ENCODE measurements at places on chromosomes 7 and 10.
A peak's percentile ranks its signal among the peaks of the same experiment; 100 is the strongest.

DNA sequence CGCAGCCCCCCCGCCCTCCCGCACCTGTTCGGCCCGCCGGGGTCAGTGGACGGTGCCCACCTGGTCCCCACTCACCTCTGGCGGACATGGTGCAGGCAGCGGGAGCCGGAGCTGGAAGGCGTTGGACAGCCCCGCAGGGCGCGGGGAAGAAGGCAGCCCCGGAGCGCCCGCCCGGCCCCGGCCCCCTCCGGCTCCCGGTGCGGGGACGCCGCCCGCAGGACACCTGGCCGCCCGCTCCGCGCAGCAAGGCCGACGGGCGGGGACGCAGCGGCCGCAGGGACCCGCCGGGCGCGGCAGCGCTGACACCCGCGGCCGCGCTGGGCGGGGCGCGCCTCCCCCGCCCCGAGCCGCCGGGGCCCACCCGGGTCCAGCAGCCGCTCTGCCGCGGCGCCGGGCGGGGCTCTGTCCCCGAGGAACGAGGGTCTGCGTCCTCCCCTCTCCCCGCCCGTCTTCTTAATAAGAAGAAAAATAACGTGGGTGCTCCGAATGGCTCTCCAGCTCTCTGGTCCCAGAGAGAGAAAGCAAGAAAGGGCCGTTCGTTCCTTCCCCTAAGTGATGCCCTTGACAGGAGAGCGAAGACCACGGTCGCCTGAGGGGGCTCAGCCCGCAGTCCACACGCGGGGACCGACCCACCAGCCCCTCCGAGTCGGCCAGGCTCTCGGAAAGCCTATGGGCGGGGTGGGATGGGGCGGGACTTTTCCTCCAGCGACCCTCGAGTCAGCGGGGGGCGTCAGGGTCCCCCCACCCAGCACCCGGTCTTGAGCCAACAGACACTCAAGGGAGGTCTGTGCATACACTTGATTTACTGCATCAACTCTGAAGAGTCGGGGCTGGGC lies 53.4 kb upstream of the FHIP2A start:
- no peak for DNase-seq

GRCh38 chr10:29554660-29555059 lies 80.1 kb downstream of the SVIL start:
- DNase-seq: no peak

GRCh38 chr7:153023194-153023592 lies 263.6 kb downstream of the ACTR3B start:
- no peak for DNase-seq

- DNase-seq: no peak
Observed at GRCh38 chr7:154794147-154794780, 208.7 kb downstream of the PAXIP1 start.

DNA sequence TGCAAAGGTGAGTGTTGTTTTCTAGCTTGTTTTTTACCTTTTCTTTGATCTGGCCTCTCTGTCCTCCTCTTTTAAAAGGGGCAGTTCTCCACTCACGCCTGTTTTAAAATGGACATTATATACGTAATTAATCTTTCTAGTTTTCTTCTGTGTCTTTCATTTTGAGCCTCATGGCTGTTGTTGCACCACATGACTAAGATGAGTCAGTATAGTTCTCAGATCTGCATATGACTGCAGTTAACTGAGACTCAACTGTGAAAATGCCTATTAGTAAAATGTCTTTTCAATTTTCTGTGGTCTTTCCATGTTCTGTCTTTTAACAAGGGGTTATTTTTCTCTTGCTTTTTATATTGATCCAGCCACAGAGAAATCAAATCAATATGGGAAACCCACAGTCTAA lies 296.1 kb downstream of the CDK14 start:
- no peak for DNase-seq

GRCh38 chr10:46253076-46254006 lies 33.5 kb upstream of the ANTXRL start:
- DNase-seq: no peak

- peak; percentile 72 for DNase-seq
Observed at GRCh38 chr7:139526578-139527544, 3.4 kb downstream of the CLEC2L start.

DNA sequence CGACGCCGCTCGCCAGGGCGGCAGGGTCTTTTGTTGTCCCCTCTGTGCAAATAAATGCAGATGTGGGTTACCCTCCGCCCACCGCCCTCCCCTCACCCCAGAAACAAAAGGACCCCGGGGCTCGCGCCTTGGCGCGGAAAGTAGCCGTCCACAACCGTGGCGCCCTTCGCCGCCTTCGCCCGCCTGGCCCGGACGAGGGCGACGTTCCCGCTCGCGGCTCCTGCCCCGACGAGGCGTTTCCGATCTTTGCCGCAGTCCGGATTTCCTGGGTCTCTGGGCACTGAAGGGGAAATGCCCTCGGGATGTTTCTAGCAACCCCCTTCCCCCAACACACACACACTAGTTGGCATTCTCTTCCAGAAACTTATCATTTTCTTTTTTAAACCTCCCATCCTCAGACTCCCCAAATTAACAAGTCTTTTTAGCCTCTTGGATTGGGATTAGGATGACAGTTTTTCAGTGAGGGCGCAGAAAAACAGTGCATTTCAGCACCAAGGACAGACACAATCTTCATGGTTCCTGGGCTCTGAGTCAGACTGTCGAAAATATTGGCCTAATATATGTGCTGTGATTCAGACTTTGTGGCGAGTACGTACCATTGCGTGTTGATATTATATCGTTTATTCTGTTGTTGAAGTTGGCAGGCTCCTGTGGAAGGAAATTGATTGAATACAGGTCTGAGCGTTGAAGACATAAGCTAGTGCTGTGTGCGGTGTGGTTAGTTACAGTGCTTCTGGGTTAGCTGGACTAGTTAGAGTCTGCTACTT lies 771 bp downstream of the PHYHIPL start:
- DNase-seq: peak; percentile 21

DNA sequence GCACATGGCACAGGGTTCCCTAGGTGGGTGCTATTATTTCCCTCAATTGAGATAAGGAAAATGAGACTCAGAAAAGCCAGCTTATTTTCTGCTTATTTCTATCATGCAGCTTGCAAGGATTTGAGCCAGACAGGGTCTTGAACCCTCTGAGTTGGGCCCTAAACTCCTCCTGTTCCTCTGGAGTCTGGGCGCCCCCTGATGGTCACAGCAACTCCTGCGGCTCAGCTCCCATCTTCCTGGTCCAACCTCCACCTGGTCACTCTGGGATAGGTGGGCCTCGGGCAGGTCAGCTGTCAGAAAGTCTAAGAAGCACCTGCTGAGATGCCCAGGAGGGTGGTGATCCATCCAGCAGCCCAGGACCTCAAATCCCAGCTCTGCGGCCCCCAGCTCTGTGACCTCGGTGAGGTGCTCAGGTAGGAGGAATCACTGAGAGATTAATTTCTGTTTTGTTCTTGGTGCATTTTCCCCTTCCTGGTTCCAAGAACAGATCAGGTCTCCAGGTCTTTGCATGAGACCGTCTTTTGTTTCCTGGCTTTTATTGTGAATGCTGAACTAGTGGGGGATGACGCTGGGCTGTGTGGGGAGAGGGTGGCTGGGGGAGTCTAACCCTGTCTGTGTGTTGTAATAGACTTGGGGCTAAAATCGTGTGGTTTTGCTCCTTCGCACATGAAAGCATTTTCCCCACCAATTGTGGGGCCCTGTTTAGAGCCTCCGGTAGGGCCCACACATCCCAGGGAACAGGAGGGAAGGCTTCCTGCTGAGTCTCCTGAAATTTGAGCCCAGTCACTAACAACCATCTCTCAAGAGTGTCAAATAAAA lies 32.8 kb downstream of the TMEM130 start:
- no peak for DNase-seq

DNA sequence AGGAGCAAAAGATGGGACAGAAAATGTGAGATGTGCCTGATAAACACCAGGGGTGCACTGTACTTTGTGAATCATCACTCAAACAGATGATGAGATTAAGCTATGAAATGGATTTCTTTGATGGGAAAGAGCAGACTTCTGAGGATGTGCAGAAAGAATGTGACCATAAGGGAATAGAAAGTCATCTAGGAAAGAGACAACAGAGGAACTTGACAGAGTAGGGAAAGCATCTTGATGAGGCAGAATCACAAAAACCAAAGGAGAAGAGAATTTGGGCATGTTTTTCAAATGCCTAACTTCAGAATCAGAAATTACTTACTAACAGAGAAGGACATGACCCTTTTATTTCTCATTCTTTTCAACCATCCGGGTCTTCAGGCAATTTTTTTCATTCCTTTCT lies 82.4 kb upstream of the LRRTM3 start:
- no peak for DNase-seq

DNA sequence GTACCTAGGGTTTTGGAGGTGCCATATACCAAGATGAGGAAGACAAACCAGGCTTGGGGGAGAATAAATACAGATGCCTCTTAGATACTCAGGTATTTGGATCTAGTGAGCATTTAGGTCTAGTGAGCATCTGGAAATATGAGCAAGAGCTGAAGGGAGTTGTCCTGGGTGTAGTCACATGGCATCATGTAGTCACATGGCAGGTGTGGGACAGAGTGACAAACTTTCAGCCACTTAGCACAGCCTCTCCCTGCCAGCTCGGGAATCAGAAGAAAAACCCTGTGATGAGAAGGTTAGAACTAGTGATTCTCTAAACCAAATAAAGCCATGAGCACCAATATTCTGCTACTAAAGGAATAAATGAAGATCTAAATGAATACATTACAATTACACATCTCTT lies 24.3 kb downstream of the RGR start:
- no peak for DNase-seq

DNA sequence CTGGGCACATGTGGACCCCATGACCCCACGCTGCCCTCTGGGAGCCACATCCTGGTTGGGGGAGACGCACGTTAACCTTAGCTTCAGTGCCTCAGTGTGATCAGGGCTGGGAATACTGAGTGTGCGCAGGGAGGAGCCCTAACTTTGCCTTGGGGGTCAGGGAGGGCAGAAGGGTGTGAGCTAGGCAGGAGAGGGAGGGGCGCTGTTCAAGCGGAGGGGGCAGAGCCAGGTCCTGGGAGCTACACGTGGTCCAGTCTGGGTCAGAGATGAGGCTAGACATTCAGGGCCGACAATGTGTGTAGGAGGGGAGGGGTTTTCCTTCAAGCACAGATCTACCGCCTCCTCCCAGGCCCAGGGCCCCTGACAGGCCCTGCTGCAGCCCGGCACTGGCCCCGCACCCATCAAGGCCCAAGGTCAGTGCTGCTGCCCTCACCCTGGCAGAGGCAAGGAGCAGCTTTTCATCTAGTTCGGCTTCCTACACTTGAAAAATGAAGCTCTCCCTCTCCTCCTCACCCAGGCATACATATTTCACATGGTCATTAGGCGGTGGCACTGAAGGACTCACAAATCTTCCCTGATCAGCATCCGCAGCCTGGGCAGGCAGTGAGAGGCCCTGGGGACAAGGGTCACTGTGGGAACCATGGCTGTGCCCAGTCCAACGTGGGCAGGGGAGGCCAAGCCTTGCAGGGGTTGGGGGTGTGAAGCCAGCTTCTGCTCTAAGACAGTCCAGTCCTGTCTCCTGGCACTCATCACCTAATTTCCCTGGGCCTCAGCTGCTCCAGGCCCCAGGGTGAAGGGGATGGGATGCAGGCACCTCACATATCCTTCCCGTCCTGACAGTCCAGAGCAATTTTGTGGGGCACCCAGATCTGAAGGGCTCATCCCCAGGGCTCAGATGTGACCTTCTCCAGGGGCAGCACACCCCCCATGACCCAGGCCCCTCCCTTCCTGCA lies 47.3 kb downstream of the C10orf105 start:
- DNase-seq: no peak

- DNase-seq: no peak
Observed at GRCh38 chr7:91710881-91711280, 169.6 kb downstream of the MTERF1 start.

DNA sequence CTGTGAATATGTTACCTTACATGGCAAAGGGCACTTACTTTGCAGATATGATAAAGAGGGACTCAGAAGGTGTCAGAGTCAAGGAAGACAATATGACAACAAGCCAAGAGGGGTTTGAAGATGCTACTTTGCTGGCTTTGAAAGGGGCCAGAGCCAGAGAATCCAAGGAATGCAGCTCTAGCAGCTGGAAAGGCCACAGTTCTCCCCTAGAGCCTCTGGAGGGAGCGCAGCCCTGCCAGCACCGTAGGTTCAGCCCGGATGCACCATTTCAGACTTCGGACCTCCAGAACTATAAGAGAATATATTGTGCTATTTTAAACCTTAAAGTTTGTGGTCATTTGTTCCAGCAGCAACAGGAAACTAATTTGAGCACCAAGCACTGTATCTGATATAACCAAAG lies 32.9 kb upstream of the WDR11 start:
- DNase-seq: no peak

DNA sequence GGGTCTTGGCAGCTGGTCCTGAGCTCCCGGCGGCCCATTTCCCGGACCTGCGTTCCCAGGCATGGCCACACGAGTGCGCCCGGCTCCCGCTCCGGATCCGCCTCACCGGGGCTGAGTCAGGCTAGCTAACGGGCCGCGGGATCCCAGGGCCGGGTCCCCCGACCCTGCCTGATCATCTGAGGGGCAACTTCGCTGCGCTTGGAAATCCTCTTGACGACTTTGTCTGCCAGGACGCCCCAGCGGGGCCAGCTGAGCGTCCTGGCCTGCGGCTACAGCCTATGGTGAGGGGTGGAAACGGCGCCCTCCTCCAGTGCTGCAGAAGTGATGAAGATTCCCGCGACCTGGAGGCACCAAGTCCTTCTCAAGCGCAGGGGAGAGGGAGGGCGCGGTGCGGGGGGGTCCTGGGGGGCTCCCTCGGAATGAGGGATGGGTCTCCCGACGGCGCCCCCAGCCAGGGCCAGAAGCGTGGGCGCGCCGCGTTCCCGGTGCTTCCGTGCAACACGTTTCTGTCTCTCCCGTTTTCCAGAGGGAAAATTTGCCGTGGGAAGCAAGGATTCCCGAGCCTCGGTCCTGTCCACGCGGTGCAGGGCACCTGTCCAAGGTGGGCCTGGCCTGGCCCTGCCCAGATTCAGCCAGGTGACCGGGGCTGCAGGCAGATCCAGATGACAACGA lies 212.4 kb downstream of the CCSER2 start:
- no peak for DNase-seq

GRCh38 chr10:105063796-105064195 lies 422.7 kb downstream of the SORCS3 start:
- no peak for DNase-seq

- DNase-seq: no peak
Observed at GRCh38 chr7:155002411-155003091, 373 bp downstream of the PAXIP1 start.

DNA sequence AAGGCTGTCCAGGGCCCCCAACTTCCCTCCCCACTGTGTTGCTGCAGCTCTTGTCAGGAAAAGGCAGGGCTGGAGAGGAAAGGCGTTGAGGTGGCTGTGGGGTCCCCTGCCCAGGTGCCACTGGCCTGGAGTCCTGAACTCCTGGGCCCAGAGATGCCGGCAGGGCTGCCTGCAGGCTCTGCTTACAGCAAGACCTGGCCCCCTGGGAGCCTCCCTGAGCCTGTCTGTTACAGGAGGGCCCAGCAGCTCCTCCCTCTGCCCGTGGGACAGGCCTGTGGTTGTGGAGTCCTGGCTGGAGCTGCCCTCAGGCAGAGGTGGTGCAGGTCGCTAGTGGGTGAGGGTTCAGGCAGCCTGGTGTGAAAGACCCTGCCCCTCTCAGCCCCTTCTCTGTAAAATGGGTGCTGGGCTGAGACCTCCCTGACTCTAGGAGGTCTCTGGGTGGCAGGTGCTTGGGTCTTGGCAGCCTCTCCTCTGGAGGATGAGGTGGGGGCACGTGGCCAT lies 9.9 kb downstream of the ANTXRL start:
- no peak for DNase-seq

Data from AG04449 (cell line).